Activated naive CD8-positive, alpha-beta T cell treated with anti-CD3 and anti-CD28 coated beads for 36 hours (primary cell): ENCODE measurements at places on chromosomes 12 and 14. TPM values are rescaled to one million over a fixed set of nuclear protein-coding genes. Genes with fewer than 3 reads are reported as not detected.
A peak's percentile ranks its signal among the peaks of the same experiment; 100 is the strongest.

- H3K27ac ChIP-seq: no peak overlapping the region
- no peak for DNase-seq
- H3K36me3 ChIP-seq: no peaks in the 10 kb centered on the region
- no peaks in the 10 kb centered on the region for H3K27me3 ChIP-seq
- no peaks in the 10 kb centered on the region for H3K4me1 ChIP-seq
Observed at GRCh38 chr12:6836851-6837250, 3.9 kb upstream of the GNB3 start.

DNA sequence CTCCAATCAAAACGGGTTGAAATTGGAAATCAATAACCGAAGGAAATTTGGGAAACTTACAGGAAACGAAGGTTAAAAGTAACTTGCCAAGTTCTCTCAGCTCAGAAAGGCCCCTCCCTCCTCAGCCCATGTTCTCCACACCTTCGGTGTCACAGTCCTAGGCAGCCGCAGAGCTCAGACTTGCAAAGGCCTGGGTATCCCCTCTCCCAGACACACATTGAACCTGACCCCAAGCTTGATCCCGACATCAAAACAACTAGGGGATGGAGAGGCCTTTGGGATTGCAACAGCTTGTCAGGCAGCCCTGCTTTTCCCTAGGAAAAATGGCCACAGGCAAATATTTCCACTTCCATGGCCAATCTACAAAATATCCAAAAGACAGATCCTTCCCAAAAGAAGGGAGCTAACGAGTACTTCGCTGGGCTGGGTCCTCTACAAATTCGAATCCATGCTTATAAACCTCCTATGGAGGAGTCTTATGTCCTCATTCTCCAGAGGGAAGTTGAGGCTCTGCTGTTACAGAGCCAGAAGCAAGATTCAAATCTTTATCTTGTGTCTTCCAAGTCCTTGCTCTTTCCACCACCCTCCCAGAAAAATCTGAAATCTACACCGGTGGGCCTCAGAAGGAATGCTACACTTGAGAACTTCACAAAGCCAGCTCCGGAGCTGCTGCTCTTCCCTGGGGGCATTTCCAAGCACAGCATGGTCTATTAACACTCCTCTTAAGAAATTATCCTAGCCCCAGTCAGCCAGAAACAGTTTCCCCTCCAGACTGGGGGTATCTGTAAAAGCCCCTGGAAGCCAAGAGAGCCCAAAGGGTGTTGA lies 35.7 kb upstream of the PNMA1 start:
- peaks cover 30% of the 10 kb centered on the region for H3K36me3 ChIP-seq
- no peak overlapping the region for H3K4me3 ChIP-seq
- H3K4me1 ChIP-seq: peaks cover 93% of the 10 kb centered on the region
- peak overlapping the region; percentile 58 for H3K27ac ChIP-seq

RFLNA gene
- not detected for total RNA-seq

DNA sequence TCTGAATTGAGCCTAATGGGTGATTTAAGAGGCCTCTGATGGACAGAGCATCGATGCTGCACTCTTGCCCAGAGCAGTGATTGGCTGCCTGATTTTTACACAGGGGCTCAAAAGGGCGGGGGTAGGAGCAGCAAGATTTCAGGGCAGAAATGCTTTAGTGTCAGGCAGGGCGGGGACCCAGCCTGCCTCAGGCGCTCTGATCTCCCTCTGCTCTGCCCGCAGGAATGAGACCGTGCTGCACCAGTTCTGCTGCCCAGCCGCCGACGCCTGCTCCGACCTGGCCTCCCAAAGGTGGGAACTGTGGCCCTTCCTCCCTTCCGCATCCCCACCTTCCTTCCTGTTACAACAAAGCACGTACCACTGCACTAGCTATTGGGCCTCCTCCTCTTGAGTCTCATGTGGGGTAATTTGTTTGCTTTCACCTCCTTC lies 32.4 kb downstream of the IQSEC3 start:
- H3K27ac ChIP-seq: no peak overlapping the region
- H3K4me1 ChIP-seq: peaks cover 5% of the 10 kb centered on the region
- no peak overlapping the region for H3K4me3 ChIP-seq
- H3K27me3 ChIP-seq: peaks cover 13% of the 10 kb centered on the region

DNA sequence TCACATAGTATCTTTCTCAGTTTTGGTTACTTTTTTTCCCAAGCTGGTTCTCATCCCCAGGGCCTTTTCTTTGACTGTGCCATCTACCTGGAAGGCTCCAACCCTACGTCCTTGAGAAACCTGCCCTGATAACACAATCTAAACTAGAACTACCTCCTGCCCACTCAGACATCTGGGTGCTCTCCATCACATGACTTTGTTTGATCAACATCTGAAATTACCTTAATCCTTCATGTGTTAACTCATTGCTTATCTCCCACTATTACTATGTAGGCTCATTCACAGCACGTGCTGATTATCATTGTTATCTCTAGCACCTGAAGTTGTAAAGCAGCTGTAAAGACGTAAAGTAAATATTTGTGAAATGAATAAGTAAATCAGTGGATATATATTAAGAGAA lies 784.0 kb downstream of the TMTC2 start:
- H3K4me1 ChIP-seq: no peaks in the 10 kb centered on the region
- H3K36me3 ChIP-seq: no peaks in the 10 kb centered on the region
- H3K27me3 ChIP-seq: no peaks in the 10 kb centered on the region
- no peak overlapping the region for H3K4me3 ChIP-seq
